Right atrium auricular region (tissue), 2 donors: ENCODE measurements at places on chromosomes 6 and 20.
A peak's percentile ranks its signal among the peaks of the same experiment; 100 is the strongest.

DNA sequence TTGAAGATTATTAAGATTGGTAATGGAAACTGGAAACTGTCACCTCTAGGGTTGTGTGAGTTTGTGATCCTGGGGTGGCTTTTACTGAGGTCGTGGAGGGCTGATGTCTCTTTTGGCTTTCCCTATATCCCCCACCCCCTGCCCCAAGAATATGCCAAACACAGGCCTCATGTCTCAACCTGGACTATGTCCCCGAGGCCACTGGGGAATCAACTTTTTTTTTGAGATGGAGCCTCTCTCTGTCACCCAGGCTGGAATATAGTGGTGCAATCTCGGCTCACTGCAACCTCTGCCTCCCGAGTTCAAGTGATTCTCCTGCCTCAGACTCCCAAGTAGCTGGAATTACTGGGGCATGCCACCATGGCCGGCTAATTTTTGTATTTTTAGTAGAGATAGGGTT lies 83.3 kb upstream of the RALGAPA2 start:
- DNase-seq, result no peak
- H3K27me3 ChIP-seq, result no peaks in the 10 kb centered on the region
- no peak overlapping the region for H3K4me3 ChIP-seq
- no peaks in the 10 kb centered on the region for H3K36me3 ChIP-seq
- no peak overlapping the region for H3K27ac ChIP-seq

- no peak overlapping the region for H3K4me3 ChIP-seq
- DNase-seq, result no peak
- H3K27me3 ChIP-seq, result no peaks in the 10 kb centered on the region
- H3K36me3 ChIP-seq, result peaks cover 29% of the 10 kb centered on the region
- H3K4me1 ChIP-seq, result no peaks in the 10 kb centered on the region
Observed at GRCh38 chr6:158497620-158498019, 62.3 kb upstream of the TMEM181 start.

- H3K4me1 ChIP-seq, result peaks cover 7% of the 10 kb centered on the region
- no peaks in the 10 kb centered on the region for H3K36me3 ChIP-seq
- no peak overlapping the region for H3K4me3 ChIP-seq
- H3K27ac ChIP-seq, result no peak overlapping the region
- H3K27me3 ChIP-seq, result no peaks in the 10 kb centered on the region
Observed at GRCh38 chr20:56440346-56441007, 27.9 kb upstream of the RTF2 start.

DNA sequence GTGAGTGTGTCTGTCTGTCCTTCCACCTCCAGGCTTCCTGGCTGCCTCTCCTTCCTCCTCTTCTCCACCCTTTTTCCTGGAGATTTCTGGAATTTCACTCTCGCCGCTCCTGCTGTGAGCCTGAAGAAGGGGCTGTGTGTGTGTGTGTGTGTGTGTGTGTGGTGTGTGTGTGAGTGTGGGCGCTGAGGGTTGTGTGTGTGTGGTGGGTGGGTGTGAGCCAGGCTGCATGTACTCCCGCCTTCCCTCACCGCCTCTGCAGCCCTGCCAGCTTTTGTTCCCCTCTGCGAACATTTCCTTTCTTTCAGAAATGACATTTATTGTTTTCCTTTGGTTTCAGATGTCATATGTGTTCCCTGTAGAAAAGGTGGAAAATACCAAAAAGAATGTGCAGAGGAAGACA lies 76.0 kb downstream of the SRC start:
- no peak overlapping the region for H3K4me3 ChIP-seq
- no peaks in the 10 kb centered on the region for H3K36me3 ChIP-seq
- no peaks in the 10 kb centered on the region for H3K27me3 ChIP-seq
- H3K27ac ChIP-seq, result no peak overlapping the region
- no peaks in the 10 kb centered on the region for H3K4me1 ChIP-seq

DNA sequence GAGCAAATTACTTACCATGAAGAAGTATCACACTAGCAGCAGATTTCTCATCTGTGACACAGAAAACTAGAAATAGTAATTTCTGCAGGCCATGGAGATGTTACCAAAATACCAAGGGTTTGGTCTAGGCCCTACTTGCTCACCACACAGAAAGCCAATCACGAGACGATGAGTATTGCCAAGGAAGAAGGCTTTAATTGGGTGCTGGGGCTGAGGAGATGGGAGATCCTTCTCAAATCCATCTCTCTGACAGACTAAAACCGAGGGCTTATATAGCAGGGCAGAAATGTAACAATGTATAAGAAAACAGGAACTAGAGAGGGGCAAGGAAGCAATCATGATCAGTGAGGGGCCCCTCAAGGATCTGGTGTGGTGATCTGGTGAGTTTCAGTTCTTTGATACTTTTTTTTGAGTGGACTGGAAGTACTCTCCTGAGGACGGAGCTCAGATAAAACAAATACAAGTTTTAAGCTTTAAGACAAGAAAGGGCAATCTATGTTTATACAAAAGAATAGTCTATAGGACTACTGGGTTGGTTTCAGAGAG lies 40.9 kb downstream of the RNF182 start:
- no peak for DNase-seq
- H3K4me3 ChIP-seq, result no peak overlapping the region
- no peak overlapping the region for H3K27ac ChIP-seq
- H3K27me3 ChIP-seq, result no peaks in the 10 kb centered on the region
- H3K4me1 ChIP-seq, result no peaks in the 10 kb centered on the region

DNA sequence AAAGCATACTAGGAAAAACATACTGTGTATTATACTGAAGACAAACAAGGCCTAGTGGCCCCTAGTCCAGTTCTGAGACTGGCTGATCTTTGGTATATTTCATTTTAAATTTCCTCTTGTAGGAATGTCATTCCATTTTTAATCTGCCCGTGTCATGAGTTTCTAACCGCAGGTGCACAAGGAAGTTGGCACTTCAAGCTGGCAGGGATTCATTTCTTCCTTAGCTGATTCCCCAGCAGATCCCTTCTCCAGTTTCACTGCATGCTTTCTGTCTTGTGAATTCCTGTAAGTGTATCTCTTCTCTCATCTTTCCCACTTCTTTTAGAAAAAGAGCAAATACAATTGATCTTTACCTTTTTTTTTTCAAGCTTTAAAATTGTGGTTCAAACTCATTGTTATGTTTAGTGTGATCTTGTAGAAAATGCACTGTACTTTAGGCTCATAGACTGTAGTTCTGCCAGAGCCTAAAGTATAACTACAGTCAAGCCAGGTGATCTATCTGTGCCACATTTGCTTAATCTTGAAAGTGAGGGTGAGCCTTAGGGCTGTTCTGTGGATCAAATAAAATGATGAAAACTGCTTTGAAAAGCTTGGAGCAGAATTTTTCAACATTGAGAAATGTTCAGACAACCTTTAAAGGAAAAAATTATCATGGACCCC lies 37.0 kb downstream of the RNF217 start:
- DNase-seq, result no peak
- peaks cover 31% of the 10 kb centered on the region for H3K4me1 ChIP-seq
- H3K4me3 ChIP-seq, result no peak overlapping the region
- H3K27me3 ChIP-seq, result no peaks in the 10 kb centered on the region

DNA sequence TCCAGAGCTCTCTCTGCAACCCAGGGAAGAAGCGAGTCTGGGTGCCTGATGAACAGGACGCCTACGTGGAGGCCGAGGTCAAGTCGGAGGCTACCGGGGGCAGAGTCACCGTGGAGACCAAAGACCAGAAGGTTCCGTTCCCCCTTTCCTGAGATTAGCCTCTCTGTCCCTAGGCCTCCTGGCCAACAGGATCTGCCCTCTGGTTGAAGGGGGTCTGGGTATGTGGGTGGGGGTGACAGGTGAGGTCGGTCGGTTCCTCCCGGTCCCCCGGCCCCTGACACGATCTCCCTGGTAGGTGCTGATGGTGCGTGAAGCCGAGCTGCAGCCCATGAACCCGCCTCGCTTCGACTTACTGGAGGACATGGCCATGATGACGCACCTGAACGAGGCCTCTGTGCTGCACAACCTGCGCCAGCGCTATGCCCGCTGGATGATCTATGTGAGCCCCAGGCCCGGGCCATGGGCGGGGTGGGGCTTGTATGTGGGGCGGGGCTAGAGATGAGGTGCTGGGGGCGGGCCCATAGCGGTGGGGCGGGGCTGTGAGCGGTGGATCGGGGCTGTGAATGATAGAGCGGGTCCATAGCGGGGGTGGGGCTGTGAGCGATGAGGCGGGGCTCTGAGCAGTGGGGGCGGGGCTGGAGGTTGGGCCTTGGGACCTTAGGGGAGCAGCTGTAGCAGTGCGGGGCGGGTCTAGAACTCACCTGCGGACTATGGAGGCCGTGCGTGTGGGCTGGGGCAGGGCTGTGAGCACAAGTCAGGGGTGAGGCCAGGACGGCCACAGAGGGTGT lies 23.9 kb downstream of the MYH7B start:
- H3K36me3 ChIP-seq, result no peaks in the 10 kb centered on the region
- H3K4me3 ChIP-seq, result peak overlapping the region; percentile 49
- H3K27ac ChIP-seq, result peak overlapping the region; percentile 98
- H3K27me3 ChIP-seq, result no peaks in the 10 kb centered on the region

GRCh38 chr6:151098166-151098565 lies 141.6 kb upstream of the AKAP12 start:
- no peak overlapping the region for H3K4me3 ChIP-seq
- no peaks in the 10 kb centered on the region for H3K27me3 ChIP-seq
- DNase-seq, result no peak
- H3K4me1 ChIP-seq, result no peaks in the 10 kb centered on the region

DNA sequence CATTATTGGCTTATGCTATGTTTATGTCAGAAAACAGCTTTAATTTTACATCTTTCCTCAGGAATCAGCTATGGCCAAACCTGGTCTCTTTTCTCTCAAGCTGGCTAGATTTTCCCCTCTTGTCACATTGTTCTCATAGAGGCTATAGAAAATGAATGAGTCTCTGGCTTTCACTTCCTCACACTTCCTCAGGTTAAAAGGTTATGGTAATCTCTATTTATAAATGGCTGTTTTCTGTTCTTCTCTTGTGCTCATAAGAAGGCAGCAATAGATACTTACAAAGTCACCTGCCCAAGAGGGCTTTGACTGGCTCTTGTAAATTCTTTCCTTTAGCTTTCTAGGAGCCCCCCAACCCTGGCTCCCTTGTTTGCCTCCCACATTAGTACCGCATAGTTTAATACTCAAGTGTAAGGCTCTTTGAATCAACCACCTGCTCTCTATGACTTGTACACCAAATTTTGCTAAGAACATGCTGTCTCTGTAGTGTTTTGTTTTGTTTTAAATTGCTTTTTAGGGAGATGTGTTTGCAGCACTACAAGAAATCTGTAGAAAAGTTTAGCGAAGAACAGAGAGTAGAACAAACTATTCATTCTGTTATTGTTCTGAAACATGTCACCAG lies 897.4 kb upstream of the CITED2 start:
- no peaks in the 10 kb centered on the region for H3K27me3 ChIP-seq
- peak overlapping the region; percentile 7 for H3K27ac ChIP-seq
- no peak overlapping the region for H3K4me3 ChIP-seq
- no peaks in the 10 kb centered on the region for H3K36me3 ChIP-seq
- no peak for DNase-seq

- no peaks in the 10 kb centered on the region for H3K4me1 ChIP-seq
- H3K36me3 ChIP-seq, result no peaks in the 10 kb centered on the region
- no peak for DNase-seq
- no peak overlapping the region for H3K27ac ChIP-seq
- H3K4me3 ChIP-seq, result no peak overlapping the region
- H3K27me3 ChIP-seq, result no peaks in the 10 kb centered on the region
Observed at GRCh38 chr6:151322570-151322969, 68.8 kb downstream of the ZBTB2 start.

GRCh38 chr6:139764498-139764986 lies 390.1 kb upstream of the CITED2 start:
- peak overlapping the region; percentile 93 for H3K27ac ChIP-seq
- no peaks in the 10 kb centered on the region for H3K27me3 ChIP-seq
- peak; percentile 62 for DNase-seq
- no peaks in the 10 kb centered on the region for H3K4me1 ChIP-seq

- H3K36me3 ChIP-seq, result no peaks in the 10 kb centered on the region
- H3K27ac ChIP-seq, result no peak overlapping the region
- H3K27me3 ChIP-seq, result no peaks in the 10 kb centered on the region
- H3K4me3 ChIP-seq, result no peak overlapping the region
- DNase-seq, result no peak
- H3K4me1 ChIP-seq, result no peaks in the 10 kb centered on the region
Observed at GRCh38 chr6:80223743-80224212, 117.3 kb downstream of the BCKDHB start.

- H3K4me1 ChIP-seq, result peaks cover 32% of the 10 kb centered on the region
- H3K27me3 ChIP-seq, result no peaks in the 10 kb centered on the region
- H3K27ac ChIP-seq, result no peak overlapping the region
- H3K4me3 ChIP-seq, result no peak overlapping the region
Observed at GRCh38 chr20:48788486-48789072, 39.2 kb downstream of the PREX1 start.
